ENCODE measurements at places on chromosomes 12 and 14.

- DNase-seq = no peak
Observed at GRCh38 chr14:77615361-77616132, 890 bp downstream of the SPTLC2 start.

- peak; percentile 14 for DNase-seq
Observed at GRCh38 chr14:104898870-104899510, 25.7 kb upstream of the PLD4 start.

DNA sequence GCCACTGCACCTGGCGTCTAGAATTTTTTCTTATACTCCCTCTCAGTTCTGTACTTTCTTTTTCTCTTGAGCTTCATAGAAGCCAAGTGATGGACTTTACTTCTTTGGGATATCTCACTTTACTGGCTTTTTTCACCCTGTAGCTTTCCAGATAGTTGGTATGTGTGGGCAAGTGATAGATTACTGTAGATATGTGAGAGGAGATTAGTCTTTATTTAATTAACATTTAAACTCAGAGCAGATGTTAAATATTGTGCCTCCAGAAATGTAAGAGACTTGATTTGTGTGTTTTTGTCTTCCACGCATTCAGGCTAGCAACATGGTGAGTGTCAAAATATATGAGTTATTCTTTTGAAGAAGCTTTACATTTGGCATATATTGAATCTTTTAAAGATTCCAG, 39.5 kb upstream of the SLC17A8 start:
- DNase-seq = no peak

DNA sequence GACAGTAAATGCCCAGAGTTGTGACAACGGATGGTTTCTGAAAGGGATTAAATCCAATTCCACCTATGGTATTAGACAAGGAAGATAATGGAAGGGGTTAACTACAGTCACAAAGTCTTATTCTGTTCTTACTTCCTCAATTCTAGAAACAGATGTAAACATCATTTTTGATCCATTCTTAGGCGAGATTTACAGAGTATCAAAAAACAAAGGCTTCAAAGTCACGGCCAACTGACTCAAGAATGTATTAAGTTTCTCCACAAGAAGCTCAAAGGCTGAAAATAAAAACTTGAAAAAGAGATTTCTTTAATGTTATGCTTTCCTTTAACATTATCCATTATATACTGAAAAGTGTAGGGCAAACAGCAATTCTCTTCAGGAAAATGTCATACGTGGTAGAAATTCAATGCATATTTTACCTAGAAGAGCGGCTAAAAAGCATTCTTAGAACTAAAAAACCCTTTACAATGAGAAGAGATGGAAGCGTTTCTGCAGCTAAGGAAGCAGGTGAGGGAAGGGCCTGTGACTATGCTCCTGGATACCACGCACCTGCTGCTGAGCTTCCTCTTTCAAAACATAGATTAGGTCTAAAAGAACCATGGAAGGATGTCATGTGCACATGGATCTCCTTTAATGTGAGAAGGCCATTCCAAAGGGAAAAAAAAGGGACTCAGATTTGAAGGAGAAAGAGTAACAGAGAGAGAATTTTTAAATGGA, 185.8 kb downstream of the STXBP6 start:
- DNase-seq = no peak

DNA sequence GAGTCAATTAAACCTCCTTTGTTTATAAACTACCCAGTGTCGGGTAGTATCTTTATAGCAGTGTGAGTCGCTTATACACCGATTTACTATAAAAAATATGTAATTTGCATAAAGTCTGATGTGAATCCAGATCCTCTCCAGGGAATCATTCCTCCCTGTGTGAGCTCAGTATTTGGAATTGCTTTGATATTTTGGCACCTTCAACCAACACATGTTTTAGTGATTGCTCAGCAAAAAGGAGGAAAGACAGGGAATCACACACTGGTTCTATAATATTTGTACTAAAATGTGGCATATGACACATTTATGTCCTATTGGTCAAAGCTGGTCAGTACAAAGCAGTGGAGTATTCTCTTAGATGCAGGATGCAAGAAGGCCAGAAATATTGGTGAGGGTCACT, 703.9 kb upstream of the ATXN7L3B start:
- DNase-seq = no peak

- DNase-seq = peak; percentile 68
Observed at GRCh38 chr12:3187846-3188770, 110.9 kb downstream of the TSPAN9 start.

GRCh38 chr12:10140001-10140400, 10.0 kb upstream of the CLEC7A start:
- peak; percentile 72 for DNase-seq

- DNase-seq = no peak
Observed at GRCh38 chr12:14264316-14264715, 101.2 kb upstream of the ATF7IP start.

DNA sequence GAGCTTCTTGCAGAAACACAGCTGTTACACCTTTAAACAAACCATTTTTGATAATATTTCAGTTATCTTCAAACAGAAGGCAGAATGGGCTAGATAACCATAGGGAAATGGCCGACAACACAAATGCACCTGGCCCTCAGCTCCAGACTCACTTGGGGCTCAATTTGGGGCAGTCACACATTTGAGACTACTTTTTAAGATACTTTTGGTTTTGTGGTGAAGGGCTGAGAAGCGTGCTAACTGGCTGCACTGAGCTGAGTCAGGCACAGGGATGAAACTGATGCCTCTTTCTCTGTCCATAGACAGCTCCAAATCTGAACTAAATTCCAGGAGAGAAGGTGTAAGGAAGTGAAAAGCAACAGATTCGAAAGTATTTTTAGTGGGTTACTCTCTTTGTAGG, 18.5 kb upstream of the GRIP1 start:
- no peak for DNase-seq

- DNase-seq = no peak
Observed at GRCh38 chr14:102768223-102769048, 8.8 kb upstream of the TRAF3 start.

DNA sequence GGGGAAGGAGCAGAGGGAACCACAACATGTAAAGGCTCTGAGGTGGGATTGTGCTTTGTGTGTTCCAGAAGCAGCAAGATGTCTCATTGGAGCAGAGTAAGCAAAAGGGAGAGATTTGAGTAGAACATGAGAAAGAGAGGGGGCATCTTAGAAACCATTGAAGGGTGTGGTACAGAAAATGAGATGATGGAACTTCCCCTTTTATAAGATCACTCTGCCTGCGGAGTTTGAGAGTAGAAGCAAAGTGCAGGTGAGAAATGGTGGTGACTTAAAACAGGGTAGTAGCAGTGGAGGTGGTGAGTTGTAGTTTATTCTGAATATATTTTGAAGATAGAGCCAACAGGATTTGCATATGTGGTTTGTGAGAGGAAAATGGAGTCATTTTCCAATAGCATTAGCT, 56.0 kb downstream of the FBXO34 start:
- DNase-seq = no peak

DNA sequence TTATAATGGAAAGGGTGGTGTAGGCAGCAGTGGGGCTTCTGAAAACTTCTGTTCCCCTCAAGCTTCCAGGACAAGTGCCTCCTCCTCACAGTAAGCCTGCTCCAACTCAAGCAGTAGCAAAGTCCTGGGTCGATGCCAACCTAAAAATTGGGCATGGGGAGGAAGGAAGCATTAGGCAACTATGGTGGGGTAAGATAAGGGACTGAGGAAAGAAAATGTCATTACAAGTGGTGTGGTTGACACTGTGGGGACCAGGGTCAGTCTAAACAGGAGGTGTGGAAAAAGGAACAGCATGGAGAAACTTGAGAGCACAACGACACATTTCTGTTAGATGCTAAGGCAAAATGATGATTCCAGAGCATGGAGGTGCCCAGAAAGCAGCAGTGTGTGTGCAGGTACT, 34.9 kb downstream of the WIF1 start:
- no peak for DNase-seq

DNA sequence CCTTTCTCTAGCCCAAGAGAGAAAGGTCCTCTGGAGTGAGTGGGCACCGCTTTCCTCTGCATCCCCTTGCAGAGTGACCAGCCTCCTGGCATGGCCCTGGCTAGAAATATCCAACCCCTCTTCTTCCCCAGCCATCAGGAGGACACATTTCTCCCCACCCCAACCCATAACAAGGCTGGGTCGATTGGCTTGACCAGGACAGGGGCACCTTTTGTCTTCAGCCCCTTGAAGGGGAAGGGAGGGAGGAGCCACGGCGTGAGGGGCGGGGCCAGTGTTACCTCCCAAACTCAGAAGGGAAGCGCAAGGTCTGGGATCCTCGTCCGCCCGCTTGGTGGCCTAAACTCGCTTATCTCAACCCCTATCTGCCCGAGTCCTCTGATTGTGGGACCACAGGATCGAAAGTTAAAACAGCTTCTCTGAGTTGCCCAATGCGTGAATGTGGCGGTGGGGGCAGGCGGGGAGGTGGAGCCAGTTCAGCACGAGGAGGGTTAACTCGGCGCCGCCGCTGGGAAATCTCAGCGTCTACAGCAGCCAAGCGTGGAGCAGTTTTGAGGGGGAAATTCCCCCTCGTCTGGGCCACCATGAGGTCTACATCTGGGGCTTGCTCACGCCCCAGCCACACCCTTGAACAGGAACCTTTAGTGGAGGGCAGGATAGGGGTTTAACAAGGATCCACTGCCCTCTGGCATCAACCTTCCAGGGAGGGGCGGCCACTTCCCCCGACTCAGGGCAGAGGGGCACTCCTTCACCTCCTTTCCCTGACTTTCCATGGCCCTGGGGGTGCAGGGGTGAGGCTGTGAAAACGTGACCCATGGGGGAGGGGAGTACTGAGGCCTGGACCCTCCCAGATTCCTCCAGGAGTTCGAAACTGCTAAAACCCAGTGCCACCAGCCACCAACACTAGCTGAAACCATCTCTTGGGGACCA, 795 bp downstream of the STAT6 start:
- DNase-seq = peak; percentile 71

- no peak for DNase-seq
Observed at GRCh38 chr12:105252901-105253300, 16.9 kb upstream of the APPL2 start.

DNA sequence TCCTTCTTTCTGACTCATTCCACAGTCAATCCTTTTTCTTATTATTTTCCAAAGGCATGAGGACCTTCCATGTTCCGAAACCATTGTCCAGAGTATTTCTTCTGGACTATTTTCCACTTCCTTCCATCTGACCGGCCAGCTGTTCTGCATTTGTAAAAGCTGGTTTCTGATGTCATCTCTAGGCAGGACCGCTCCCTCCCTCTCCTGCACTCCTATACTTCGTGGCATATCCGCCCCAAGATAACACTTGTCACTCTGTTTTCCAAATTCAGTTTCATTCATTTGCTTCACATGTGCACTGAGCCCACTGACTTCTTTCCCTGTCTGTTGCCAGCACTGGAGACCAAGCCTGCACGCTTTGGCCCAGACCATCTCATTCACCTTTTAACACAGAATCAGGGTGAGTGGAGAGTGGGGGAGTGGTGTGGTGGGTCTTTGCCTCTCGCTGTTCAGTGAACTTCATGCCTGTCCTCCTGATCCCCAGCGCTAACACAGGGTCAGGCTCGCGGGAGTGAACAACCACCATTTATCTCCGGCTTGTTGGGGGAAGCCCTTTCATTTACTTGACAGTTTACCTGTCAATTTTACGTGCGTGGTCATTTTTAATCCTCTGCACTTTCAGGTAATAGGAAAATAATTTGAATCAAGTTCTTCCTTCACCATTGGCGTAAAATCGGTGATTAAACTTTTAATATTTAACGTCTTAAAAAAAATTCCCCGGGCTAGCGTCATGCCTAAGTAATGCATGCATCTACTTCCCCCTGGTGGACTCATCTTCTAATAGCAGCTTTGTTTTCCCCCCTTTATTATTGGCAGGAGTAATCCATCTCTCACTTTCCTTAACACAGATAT, 52.5 kb downstream of the C12orf75 start:
- DNase-seq = peak; percentile 49

DNA sequence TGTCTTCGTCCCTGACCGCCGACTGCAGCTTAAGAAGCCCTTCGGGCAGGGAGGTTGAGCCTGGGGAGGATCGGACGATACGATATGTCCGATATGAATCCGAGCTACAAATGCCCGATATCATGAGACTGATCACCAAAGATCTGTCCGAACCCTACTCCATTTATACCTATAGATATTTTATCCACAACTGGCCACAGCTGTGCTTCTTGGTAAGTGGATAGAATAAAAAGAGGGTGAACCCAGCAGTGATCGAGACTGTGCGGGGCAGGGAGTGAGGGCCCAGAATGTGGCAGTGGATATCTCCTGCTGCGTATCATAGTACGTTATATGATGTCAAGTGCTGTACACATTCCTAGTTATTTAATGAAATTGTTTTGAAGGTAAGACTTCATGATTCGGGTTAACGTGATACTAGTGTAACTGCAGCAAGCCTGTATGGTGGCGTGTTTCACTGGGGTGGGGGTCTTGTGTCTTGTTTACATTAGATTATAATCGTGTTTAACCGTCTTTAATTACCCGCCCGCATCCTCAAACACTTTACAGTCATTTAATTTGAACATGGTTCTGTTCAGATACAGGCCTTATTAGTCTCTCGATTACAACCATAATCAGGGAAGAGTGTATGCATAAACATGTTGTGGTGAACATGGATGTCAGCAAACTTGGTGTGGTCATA, 1.3 kb downstream of the NAA30 start:
- no peak for DNase-seq

- no peak for DNase-seq
Observed at GRCh38 chr12:24705216-24705615, 243.7 kb downstream of the BCAT1 start.

DNA sequence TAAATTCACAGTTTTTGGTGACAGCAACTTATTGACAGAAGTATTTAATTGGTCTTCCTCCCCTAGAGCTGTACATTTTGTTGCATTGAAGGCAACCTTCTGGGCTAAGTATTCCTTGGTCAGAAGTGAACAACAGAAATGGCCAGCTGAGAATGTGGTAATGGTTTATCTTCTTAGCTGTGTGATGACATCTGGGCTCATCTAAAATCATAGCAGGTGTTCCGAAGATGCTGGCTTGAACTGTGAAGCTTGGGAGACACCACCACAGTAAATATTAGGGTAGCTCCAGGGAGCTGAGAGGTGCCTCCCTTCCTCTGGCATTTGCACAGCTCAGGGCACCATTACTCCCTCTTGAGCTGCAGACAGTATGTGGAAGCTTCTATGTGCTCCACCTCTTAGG, 3.7 kb upstream of the PTPRB start:
- no peak for DNase-seq

- DNase-seq = no peak
Observed at GRCh38 chr12:120056739-120057138, 59.8 kb downstream of the RAB35 start.

- DNase-seq = no peak
Observed at GRCh38 chr12:57717846-57718640, 20.5 kb downstream of the AGAP2 start.

DNA sequence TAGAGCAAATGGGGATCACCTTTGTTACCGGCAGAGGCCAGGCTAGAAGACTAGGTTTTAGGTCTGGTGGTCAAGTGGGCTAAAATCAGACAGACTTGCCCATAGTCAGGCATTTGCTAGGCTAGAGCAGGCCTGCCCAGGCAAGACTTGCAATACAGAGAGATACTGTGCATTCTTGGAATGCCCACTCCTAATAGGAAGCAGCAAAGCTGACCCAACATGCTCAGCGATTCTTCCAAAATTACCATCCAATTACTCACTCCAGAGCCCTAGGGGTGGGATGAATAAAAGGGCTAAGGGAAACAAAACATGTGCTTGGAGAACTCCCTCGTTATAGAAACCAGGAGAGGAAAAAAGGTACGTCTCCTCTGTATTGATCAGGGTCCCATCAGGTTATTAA, 187.8 kb upstream of the AMIGO2 start:
- no peak for DNase-seq
